ENCODE measurements at places on chromosomes 16 and 17.

GRCh38 chr17:2113279-2113622, 58.3 kb downstream of the HIC1 start:
- DNase-seq: no peak

GRCh38 chr17:68382582-68383085, 74.7 kb downstream of the WIPI1 start:
- no peak for DNase-seq

- DNase-seq: no peak
Measured at GRCh38 chr17:17538417-17539391, 42.5 kb upstream of the RASD1 start.

GRCh38 chr17:78442648-78443218, 64.3 kb downstream of the PGS1 start:
- DNase-seq: peak; percentile 9

GRCh38 chr16:13110124-13110796, 208.9 kb downstream of the SHISA9 start:
- no peak for DNase-seq

DNA sequence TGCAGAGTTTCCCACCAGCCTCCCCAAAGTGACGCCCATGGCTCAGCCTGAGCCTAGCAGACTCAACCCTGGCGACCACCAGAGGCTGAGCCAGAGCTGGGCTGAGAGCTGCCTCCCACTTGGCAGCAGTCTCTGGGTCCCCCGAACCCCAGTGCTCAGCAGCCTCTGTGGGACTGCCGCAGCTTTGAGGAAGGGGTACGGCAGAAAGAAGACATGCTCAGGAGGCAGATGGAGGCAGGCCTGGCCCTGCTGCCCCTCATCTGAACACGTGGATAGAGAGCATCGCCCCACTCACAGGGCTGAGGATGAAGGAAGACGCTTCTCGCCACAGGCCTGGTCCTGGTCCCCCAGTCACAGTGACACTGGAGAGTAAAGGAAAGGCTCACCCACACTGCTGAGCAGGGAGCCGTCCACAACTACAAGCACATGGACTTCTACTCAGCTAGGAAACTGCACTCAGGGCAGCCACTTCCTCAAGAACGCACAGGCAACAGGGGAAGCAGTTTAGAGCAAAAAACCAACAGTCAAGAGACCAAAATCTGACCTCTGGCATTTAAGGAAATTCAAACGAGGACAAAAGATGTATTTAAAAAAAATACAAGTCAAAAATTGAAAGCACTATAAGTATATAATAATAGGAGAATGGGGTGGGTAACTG, 45.2 kb upstream of the GSG1L start:
- no peak for DNase-seq

- no peak for DNase-seq
Measured at GRCh38 chr16:88901718-88902337, 35.4 kb upstream of the PABPN1L start.

DNA sequence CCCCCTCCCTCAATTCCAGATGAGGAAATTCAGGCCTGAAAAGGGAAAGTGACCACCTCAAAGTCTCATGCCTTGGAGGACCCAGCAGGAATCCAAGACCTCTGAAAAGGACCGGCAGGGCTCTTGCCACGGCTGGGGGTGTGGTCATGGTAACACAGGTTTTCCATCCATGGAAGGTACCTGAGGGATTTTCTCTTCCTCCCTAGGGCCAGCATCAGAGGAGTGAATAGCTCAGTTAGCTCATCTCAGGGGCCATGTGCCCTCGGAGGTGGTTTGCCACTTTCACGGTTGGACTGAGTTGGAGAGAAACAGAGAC, 1.3 kb downstream of the CIITA start:
- DNase-seq: no peak

- DNase-seq: no peak
Measured at GRCh38 chr17:44376124-44376523, 12.5 kb upstream of the FAM171A2 start.

DNA sequence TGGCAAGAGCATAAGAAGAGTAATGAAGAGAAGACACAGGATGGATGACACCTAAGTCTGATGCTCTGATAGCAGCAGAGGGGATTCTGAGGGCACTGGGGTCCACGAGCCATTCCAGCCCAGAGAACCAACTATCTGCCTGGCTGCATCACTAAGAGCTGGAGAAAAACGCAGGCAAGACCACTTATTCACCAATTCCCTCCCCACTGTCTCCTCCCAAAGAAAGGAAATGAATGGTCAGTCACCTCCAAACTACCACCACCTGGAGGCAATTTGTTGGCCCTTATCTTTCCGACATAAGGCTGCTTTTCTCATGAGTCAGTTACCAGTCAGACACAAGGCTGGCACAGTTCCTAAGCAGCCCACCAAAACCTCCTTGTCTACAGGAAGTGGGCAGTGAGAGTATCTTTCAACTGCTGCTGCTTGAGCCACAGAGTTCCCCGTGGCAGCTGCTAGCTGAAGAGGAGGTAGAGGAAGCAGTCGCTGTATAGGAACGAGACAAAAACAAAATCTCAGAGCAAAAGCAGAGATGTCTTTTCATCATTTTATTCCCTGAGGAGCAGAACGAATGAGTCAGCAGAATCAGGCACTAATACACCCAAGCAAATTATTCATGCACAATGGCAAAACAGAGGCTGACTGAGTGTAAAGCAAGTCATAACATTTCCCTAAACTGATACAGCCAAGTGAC, 111.1 kb downstream of the SMG6 start:
- DNase-seq: peak; percentile 29

DNA sequence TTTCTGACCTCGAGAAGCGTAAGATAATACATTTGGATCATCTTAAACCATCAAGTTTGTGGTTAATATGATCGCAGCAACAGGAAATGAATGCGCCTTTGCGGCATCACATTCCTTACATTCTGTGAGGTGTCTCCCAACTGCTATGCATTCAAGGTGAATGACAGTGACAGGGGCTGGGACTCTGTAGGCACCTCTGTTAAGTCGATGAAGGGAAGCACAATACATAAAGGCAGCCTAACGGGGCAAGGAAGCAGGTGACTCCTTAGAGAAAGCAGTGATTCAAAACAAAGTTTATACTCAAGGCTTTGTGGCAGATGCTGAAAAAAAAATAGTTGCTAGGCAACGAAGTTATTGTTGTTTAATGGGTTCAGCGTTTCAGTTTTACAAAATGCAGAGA, 21.6 kb upstream of the EVPL start:
- DNase-seq: no peak

GRCh38 chr16:4624827-4625559, 367 bp downstream of the MGRN1 start:
- DNase-seq: peak; percentile 39

DNA sequence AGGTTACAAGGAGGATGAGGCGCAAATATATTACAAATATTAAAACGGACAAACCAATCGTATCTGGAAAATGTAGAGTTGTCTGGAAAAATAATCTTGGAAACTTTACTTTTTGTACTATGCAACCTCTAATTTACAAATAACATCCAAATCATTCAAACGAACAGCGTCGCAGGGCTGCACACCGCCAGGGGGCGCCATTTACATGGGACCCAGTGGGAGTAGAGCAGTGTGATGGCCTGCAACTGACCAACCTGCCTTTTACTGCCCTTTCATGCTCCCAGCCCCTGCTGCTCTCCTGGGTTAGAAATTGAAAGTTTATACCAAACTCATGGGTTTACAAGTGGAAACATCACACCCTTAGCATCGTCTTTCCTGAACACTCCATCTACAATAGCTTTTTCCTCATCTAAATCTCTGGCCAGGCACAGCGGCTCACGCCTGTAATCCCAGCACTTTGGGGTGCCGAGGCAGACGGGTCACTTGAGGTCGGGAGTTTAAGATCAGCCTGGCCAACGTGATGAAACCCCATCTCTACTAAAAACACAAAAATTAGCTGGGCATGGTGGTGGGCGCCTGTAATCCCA, 10.0 kb downstream of the PITPNC1 start:
- DNase-seq: no peak

DNA sequence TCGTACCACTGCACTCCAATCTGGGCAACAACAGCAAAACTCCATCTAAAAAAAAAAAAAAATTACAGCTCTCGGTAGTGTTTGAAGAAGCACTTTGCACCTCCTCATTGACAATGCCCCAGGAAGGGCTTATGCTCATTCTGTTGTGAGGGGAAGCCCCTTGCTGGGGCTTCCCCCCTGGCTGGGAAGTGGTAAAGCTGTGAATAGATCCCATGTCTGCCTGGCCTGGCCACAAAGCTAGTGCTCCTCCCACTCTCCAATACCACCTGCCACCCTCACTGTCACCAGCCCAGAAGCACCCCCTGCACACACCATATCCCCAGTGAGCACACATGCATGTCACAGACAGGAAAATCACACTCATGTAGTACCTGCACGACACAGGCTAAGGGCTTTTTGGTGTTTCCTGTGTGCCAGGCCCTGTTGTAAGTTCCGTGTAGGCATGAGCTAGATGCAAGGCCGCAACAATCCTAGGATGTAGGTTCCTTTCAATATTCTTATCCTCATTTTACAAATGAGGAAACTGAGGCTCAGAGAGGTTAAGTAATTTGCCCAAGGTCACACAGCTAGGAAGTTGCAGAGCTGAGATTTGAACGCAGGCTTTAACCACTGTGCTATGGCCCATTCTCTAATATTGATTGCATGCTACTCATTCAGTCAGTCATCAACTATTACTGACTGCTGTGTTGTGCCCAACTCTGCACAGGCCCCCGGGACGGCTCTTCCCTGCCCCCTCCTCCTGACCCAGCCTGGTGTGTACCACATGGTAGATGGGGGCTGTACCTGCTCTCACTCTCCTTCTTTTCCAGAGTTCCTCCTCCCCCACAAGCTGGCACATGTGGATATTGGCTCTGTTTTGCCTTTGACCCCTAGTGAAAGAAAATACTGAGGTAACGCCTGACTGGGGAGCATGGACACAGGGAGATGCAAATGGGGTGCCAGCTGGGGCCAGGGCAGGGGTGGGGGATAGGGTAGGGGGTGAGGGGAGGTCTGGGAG, 11.9 kb upstream of the COL1A1 start:
- DNase-seq: peak; percentile 12
